ENCODE measurements at places on chromosomes 12 and 14.

GRCh38 chr12:50569876-50570275, 65.1 kb downstream of the DIP2B start:
- no peak for DNase-seq

DNA sequence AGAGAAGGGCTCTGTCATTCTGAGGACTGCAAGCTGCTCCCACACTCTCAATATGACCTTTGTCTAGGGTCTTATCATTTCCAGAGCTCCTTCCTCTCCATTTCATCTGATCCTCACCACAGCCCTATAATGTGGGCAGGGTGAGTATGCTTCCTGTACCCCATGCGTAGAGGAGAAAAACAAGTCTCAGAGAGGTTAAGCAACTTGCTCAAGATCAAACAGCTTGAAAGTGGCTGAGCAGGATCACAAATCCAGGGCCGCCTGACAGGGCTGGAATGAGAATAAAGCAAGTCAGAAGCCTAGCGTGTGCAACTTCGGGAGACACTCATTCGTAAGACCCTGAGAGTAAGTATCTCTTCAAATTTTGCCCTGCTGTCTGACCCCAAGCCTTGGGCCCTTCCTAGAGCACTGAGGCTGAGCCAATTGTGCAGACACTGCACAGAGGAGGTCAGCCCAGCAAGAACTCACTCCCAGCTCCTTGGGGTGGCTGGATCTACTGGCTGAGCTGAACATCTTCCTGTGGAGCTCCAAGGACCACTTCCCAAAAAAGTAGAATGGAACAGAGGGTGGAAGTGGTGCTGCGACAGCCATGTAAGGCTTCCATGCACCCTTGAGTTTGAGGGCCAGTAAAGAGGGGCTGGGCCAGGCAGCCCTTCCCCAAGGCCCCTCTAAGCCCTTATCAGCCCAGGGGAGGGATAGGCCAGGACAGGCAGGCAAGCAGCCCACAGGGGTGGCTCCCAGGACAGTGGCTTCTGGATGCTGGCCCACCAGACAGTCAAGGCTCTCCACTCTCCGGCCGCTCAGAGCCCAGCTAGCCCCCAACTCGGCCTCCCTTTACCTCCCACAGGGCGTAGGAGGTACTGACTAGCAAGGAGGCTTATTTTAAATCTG, 10.5 kb downstream of the ZFP36L1 start:
- DNase-seq = no peak

GRCh38 chr12:25130741-25131188, 64.2 kb downstream of the DNAI7 start:
- no peak for DNase-seq

DNA sequence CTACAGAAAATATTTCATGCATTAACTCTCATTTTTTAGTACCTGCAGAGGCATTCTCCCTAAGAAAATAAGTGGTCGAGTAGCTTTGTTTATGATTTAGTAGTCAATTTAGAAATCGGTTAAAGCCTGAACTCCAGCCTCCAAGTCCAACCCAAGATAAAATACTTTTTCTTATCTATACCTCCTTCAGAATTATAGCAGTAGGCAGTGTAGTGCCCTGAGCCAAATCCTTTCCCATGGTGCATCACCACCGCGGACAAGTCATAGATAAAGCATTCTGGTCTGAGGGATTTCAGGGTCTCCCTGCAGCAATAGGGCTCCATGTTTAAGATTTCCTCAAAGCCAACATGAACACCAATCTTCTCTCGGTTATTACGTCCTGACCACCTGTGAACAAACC, 30.5 kb downstream of the USP44 start:
- no peak for DNase-seq

DNA sequence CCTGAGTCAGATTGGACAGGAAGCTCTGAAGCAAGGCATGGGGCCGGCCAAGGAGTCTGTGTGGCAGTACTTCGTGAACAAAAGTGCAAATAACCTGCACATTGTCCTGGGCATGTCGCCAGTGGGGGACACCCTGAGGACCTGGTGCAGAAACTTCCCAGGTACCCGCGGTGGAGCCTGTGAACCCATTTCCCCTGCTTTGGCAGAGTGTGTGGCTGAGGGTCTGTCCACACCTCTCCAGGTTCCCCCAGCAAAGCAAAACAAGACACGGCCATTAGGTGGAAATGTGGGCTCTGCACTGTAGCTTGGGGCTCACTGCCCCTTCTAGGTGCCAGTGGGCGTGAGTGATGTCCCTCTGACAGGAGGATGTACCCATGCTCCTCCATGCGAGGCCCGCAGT, 79.4 kb downstream of the CCDC92 start:
- no peak for DNase-seq

DNA sequence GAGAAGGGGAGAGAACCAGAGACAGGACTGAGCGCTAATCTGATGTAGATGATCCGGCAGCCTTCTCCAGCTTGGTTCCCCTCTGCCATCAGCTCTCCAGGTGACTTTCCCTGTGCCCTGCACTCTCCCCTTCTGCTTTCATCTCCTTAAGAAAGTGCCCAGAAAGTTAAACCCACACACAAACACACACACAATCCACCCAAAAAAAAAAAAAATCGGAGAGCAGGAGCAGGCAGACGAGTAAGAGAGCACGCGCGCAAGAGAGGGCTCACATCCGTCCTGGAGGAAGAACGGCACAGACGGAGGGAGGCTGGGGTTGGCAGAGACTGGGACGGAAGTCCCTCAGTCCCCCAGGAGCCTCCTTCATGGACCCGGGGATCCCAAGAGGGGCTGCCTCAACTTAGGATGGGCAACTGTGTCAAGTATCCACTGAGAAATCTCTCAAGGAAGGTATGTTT, 9.8 kb downstream of the CABP1 start:
- DNase-seq = no peak

DNA sequence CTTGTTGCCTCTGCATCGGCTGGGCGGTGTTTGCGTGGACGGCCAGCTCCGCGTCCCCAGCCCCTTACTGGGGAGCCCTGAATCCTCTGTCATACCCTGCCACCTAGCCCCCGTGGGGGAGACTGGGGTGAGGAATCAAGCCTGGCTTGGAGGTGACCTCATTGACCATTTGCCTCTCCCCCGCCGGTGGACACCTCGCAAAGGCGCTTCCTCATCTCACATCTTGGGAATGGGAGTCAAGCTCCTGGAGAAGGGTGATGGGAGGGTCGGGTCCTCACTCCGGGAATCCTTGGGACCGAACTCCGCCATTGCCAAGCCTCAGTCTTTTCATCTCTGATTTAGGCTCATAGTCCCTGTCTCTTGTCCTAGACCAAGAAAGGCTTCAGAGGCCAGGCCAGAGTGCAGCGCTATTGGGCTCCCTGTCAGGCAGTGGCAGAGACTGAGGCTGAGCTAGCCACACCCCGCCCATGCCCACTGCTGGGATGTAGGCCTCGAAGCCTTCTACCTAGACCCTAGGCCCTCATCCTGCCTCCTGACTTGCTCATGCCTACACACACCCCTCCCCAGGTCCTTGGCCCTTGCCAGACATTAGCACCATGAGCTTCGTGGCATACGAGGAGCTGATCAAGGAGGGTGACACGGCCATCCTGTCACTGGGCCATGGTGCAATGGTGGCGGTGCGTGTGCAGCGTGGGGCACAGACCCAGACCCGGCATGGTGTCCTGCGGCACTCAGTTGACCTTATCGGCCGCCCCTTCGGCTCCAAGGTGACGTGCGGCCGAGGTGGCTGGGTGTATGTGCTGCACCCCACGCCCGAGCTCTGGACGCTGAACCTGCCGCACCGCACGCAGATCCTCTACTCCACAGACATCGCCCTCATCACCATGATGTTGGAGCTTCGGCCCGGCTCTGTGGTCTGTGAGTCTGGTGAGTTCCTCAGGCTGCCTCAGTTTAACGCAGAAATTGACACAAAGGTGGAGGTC, 678 bp downstream of the TRMT61A start:
- DNase-seq = no peak

DNA sequence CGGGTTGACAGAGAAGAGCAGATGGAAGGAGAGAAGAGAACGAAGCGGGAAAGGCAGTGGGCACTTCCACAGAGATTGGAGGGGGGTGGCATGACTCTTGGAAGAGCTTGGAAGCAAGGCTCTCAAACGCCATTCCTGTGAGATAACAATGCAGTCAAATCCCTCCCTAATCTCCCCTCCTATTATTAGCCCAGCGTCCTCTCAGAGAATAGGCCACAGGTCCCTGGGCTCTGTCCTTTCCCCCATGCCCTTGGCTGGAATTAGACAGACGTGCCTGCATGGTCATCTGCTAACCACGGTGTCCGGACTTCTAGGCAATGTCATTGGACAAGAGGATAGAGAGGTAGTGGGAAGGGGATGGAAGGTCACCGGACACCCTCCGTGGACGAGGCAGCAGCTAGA, 8.0 kb upstream of the MYH7 start:
- DNase-seq = no peak

- DNase-seq = no peak
Measured at GRCh38 chr14:56998728-56999127, 188.4 kb upstream of the OTX2 start.

- DNase-seq = no peak
Measured at GRCh38 chr14:34742270-34743115, 28.1 kb upstream of the CFL2 start.

- no peak for DNase-seq
Measured at GRCh38 chr12:122730215-122731014, at the start of gene HCAR1. Gene HCAR1 (minus strand): TSS chr12:122730844. CDS start chr12:122730339, 505 bp downstream.
